ENCODE measurements at places on chromosomes 2 and 18.

- DNase-seq: no peak
Observed at GRCh38 chr2:231785822-231786176, 446 bp upstream of the COPS7B start.

DNA sequence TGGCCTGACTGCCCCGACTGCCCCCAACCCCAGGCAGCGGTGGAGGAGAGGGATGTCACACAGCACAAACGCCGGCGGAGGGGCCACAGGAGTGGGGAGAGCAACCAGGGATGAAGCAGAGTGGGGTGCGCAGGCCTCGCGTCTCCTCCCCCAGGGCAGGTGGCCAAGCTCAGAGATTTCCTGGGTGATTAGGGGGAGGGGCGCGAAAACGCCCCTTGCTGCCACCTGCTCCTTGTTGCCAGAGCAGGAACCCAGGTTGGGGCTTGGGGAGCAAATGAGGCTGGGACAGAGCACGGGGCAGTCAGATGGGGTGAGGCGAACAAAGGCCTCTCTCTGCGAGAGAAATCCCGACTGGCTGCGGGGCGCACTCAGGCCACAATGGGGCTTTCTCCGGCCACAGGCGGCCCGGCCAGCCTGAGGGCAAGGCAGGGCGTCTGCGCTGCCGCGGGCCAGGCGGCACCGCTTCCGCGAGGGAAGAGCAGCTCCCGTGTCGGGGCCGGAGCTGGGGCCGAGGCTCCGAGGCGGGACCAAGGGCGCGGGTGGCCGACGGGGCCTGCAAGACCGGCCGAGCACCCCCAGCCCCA lies 11.5 kb downstream of the TEX44 start:
- DNase-seq: peak; percentile 84

DNA sequence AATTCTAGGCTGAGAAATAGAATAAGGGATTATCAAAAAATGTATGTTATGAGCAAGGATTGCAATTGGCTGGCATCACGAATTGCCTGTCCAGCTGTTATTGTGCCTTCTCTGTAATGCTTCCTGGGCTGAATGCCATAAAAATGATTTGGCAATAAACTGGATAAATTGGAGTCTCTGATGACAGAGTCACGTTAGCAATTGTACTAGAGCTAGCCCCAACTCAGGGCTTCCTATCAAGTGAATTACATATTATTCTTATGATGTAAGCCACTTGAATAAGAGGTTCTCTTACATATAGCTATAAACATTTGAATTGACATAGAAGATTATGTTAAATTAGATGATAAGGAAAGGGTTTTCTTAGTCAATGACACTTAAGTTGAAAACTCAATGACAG lies 607.5 kb upstream of the REG3G start:
- no peak for DNase-seq

GRCh38 chr18:76493213-76494161 lies 1.6 kb downstream of the ZNF516 start:
- no peak for DNase-seq

- no peak for DNase-seq
Observed at GRCh38 chr18:35099911-35100310, 58.7 kb downstream of the MAPRE2 start.

GRCh38 chr2:159146996-159147666 lies 139.4 kb downstream of the WDSUB1 start:
- peak; percentile 51 for DNase-seq

DNA sequence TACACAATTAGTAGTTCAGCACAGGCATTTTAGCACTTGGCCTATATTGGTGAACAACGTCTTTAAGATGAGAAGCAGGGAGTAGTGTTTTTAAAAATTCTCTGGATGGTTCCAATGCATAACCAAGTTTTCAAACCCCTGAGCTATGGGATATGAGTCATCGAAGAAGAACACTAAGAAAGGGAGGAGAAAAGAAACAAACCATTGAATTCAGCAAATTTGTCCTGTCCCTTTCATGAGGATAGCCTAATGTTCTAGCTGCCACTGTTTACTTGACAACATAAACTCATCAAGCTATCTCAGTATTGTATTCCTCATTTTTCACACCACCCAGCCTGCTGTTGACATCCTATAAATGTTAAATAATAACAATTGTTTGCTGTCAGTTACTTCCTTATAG lies 158.0 kb downstream of the BARD1 start:
- DNase-seq: no peak

GRCh38 chr2:123073371-123073770 lies 951.7 kb upstream of the CNTNAP5 start:
- no peak for DNase-seq

DNA sequence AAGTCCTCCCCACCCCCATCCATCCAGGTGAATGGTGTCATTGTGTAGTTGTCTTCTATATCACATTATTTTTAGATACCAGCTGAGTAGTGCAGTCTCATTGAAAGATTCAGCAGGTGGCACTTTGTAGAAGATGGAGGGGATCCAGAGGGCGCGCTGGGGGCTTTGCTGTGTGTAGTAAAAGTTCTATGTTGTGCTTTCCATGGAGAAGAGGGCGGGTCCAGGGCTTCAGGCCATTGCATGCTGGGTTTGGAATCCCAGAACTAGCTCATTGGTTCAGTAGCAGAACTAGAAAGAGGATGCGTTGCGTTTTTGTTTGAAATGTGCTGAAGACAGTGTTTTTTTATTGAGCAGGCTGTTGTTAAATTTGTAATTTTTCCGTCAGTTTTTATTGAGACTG lies 120.0 kb downstream of the MAP4K4 start:
- DNase-seq: no peak

- DNase-seq: no peak
Observed at GRCh38 chr2:165305391-165306096, 66.3 kb downstream of the SCN2A start.

- DNase-seq: no peak
Observed at GRCh38 chr2:118861731-118862130, 14.3 kb upstream of the EN1 start.

- DNase-seq: no peak
Observed at GRCh38 chr2:43852196-43852730, 13.5 kb downstream of the ABCG8 start.

- DNase-seq: no peak
Observed at GRCh38 chr18:79186649-79187048, 117.5 kb downstream of the ATP9B start.

GRCh38 chr2:188571543-188572303 lies 280.0 kb downstream of the GULP1 start:
- no peak for DNase-seq

DNA sequence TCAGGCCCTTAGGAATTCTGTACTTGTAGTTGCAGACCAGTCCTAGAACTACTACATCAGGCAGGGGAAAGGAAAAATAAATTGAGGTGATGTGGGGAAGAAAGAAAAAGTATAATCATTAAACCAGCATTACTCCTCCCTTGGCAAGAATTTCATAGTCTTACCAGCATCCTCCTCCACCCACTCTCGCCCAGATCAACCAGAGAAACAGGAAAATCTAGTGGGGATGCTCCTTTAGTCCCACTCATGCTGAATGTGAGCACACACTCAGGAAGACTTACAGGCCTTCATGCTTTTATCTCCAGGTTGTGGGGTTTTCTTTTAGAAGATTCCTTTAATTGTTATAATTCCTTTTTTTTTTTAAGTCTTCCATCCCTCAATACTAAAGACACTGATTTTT lies 129.3 kb upstream of the CCDC150 start:
- DNase-seq: no peak

GRCh38 chr2:58609326-58609725 lies 368.2 kb upstream of the FANCL start:
- DNase-seq: no peak

DNA sequence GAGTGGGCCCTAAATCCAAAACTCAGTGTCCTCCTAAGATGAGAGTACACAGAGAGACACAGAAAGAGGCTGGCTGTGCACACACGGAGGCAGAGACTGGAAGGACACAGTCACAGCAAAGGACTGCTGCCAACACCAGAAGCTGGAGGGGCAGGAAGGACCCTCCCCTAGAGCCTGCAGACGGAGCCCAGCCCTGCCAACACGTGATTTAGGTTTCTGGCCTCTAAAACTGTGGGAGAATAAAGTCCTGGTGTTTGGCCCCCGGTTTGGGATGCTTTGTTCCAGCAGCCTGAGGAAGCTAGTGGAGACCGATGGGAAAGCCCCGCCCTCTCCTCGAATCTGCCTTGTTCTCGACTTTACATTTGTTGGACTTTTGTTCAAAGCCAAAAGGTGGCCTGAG lies 10.6 kb downstream of the CNDP1 start:
- DNase-seq: peak; percentile 41

DNA sequence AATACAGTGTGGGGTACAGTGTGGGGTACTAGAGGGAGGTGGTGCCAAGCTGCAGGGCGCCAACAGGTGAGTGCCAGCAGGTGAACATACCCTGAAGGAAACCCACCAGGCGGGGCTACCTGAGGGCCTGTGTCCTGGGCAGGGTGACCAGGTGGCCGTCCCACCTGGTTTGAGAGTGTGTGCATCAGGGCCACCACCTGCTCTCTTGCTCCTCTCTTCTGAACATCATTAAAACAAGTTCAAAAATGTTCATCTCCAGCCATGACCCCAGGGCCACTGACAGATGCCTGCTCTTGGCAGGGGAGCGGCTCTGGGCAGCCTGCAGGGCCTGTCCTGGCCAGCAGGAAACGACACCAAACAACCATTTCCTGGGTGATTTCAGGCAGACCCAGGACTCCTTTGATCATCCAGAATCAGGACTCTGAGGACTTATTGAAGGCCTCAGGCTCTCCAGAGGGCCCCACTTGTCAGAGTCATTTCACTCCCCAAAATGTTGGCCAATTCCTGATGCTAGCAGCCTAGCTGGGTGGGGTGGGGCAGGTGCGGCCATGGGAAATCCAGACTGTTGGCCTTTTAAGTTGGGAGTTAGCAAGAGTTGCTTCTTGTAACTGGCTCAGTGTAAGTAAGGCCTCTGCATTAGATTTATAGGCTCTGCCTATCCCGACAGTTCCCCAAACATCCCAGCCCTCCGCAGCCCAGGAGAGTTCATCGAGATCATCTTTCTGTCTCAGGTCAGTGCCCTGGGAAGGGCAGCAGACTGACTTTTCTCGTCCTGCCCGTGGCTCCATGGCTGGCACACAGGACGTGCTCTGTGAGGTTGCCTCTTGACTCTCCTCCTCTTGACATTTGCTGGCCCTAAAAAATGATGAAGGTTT lies 111.5 kb upstream of the ZNF236 start:
- DNase-seq: no peak

DNA sequence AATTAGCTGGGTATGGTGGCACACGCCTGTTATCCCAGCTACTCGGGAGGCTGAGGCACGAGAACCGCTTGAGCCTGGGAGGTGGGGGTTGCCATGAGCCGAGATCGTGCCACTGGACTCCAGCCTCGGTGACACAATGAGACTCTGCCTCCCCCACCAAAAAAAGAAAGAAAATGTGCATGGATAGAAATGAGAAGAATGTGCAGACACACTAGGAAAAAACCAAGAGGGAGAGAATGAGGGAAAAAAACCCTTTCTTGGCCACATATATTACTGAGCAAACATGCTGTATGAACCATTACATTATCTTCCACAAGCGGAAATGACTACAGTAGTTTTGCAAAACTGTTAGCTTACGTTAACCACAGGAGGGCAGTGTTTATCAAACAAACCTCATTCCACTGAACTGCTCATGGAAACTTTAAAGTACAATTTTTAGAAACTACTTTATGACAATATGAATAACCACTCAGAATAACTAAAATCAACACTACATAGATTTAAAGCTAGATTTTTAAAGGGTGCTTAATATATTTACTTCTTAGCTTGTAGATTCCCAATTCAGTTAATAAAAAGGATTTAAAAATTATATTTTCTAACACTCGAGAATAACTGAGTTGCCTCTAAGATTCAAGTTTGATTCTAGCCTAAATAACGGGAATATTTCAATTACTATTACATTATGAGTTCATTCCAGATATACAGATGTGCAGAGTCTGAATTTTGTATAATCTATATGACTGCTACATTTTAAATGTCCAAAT lies 26.4 kb downstream of the ASXL2 start:
- DNase-seq: no peak

Measured in right cardiac atrium (tissue), 5 donors.